Activated T-helper 1 cell treated with anti-CD3 and anti-CD28 coated beads, Interleukin-2, amount 50 U/mL, for 16 hours (primary cell): ENCODE measurements at places on chromosomes 13 and 19.

GRCh38 chr19:51333836-51334460 lies 8.0 kb downstream of the VSIG10L start:
- no peak for DNase-seq

DNA sequence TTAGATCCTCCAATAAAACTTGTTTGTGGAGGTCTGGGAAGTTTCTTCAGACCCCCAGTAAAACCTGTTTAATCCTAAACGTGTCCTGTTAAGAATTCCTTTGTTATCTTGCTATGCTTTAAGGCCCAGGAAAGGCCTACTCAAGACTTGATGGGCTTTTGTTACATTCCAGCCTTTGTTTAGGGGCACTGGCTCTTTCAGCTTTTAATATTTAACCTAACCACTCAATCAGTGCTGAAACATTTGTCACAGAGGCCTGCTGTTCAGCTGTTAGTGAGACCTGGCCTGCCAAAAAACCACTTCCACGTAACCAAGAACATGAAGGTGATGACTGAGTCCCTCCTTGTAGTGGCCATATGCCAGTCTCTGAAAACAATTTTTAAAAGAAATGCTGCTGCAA lies 41.7 kb downstream of the PCDH17 start:
- DNase-seq = no peak

GRCh38 chr13:97125810-97126738 lies 96.1 kb upstream of the MBNL2 start:
- no peak for DNase-seq

GRCh38 chr19:20038358-20039202 lies 725 bp downstream of the ZNF682 start:
- DNase-seq = no peak

DNA sequence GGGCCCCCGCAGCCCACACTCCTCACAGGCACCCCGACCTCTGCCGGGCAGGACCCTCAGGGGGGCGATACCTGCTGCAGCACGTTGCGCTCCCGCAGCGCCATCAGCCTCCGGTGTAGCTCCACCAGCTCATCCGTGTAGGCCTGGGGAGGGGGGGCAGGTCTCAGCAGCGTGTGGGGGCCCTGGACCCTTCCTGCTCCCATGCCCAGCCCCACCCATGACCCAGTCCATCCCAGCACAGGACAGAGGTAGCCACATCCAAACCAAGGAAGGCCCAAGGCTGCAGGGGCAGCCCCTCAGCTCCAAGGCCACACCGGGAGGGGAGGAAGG lies 66.5 kb downstream of the MLLT1 start:
- no peak for DNase-seq
